ENCODE measurements at places on chromosomes 1 and 21.

GRCh38 chr1:42734201-42735035, 5.6 kb downstream of the CLDN19 start:
- DNase-seq, result no peak

GRCh38 chr1:22728751-22729399, 18.2 kb downstream of the EPHB2 start:
- DNase-seq, result no peak

- DNase-seq, result no peak
Measured at GRCh38 chr1:94643819-94644218, 102.3 kb upstream of the F3 start.

DNA sequence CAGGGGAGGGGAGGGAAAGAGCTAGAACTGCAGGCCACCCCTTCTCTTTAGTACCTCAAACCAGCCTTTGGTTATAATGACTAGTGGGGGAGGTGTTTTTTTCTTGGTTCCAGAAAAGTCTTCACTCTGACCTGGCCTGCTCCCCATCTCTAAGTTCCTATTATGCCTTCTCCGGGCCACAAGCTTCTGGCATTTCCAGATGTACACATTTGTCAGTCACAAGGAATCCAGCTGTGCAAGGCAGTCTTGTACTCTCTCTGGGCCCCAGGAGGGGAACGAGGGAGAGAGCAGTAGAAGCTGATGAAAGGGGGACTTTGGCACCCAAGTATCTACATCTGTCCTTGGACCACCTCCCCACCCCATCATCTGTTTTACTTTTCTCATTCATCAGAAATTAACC, 2.7 kb upstream of the FALEC start:
- DNase-seq, result no peak

DNA sequence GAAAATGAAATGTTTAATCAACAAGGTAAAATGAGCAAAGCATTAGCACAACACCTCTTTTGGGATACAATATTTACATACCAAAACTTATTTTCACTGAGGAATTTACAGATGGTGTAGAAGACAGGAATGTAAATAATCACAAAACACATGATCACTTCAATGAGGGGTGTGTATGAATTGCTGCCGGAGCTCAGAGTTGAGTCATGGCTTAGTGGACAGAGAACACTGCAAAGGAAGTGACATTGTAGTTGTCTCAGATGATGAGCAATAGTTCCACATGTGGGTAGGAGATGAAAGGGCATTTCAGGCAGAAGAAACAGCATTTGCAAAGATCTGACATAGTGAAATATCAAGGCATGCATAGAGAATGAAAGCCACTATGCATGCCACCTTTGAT, 5.6 kb upstream of the KPRP start:
- DNase-seq, result no peak

GRCh38 chr21:44792702-44793591, 8.7 kb downstream of the UBE2G2 start:
- DNase-seq, result no peak

DNA sequence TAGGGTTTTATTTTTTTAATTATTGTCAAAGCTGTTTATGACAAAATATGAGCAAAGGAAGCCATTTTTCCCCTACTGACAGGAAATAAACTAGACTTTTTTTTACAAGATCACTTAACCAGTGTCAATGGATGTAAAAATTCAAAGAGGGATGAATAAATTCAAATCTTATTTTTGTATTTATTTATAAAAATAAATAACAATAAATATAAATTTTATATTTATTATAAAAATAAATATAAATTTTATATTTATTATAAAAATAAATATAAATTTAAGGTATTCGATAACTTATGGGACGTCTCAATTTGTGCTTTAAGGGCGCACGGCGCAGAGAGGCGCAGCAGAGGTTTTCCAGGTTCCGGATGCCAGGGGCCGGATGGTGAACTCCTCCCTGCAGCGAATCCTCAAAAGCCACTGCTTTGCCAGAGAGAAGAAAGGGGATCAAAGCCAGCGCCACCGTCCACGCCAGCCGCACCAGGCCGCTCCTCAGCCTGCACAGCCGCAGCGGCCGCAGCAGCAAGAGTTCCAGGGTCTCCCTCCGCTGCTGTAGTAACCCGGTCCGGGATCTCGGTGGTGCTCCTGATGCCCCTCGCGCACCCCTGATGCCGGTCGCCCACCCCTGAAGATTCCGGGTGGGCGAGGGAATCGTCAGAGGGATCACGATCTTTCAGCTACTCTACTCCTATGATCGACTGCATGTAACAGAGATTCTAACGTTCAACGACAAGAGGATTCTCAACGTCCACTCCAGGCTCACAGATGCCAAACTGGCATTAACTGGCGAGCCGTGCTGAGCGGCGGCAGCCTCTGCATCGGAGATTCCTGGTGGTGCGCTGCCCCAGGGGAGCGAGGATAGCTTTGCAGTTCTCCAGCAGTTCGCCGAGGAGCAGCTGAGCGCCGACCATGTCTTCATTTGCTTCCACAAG, 28.5 kb upstream of the RLF start:
- no peak for DNase-seq

- DNase-seq, result no peak
Measured at GRCh38 chr1:208821939-208822338, 577.8 kb upstream of the PLXNA2 start.

DNA sequence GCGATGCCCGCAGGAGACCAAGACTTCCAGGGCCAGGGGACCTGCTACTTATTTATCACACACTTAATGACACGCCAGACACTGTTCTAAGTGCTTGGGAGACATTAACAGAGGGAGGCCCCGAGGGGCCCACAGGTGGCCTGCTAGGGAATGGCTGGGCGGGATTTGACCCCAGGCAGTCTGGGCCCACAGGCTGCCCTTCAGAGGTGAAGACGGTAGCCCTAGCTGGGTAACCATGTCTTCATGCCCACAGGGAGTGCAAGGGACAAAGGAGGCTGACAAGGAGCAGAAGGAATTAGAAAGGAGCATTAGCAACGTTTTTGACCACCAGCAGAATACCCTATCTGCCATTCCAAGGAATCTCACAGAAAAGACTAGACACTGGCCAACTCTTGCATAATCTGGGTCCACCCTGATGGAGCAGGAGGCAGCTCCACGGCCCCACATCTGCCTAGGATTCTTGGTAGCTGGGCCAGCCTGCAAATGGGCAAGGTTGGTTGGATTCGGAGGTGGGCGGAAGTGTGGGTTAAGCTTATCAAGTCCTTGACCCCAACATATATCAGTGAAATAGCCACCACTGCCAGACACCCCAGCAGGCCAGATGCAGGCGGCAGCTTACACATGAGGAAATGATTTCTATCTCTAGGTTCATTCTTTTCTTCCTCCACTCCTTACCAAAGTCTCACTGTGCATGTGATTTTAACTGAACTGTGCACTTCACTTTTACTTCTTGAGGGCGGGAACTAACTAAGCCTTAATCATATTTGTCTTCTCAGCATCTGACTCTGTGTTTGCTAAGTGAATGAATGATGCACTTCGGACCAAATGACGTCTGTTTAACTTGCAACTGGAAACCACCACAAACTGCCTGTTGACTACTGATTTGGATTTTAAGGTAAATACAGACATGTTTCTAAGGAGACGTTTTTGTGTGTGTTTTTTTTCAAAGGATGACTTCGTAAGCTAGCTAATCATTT, 3.4 kb upstream of the ETS2 start:
- DNase-seq, result no peak

DNA sequence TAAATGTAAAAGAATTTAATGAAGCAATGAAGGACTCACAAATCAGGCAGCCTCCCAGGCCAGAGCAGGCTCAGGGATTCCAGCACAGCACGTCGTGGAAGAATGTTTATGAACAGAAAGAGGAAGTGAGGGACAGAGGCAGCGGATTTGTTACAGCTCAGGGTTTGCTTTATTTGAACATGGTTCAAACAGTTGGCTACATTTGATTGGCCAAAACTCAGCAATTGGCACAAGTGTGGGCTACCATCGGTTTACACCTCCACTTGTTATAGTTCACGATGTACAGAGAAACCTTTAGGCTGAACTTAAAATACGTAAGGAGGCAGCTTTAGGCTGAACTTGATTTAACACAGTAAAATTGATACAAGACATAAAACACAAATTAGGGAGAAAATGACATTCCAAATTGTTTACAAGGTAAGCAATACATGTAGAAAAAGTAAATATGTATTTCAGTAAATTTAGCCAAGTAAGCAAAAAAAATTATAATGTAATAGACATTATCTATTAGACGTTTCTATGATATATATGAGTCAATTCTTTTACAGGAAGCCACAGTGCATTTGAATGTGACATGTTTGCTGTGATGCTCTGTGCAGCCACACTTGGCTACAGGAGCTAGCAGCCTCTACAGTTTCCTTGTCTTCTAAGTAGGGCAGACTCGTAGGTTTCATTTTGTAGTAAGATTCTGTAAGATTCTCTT, 126.5 kb downstream of the ADSS2 start:
- no peak for DNase-seq

DNA sequence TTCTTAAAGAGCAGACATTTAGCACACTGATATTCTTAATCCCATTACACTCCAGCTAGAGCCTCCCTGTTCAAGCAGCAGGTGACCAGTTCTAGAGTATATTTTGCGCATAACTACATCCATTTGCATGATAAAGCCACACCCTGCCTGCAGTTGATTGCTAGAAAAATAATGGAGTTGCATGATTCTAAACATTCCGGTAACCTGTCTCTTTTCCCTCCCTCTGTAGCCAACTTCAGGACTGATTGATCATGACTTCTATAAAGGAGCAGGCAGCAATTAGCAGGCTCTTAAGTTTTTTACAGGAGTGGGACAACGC, 14.9 kb downstream of the ARMH1 start:
- DNase-seq, result no peak
